Activated CD8-positive, alpha-beta memory T cell treated with anti-CD3 and anti-CD28 coated beads, Interleukin-2, amount 50 U/mL, for 4 hours (primary cell): ENCODE measurements at places on chromosomes 2 and 18.

- no peak for DNase-seq
Measured at GRCh38 chr2:138421971-138422335, 79.6 kb upstream of the SPOPL start.

DNA sequence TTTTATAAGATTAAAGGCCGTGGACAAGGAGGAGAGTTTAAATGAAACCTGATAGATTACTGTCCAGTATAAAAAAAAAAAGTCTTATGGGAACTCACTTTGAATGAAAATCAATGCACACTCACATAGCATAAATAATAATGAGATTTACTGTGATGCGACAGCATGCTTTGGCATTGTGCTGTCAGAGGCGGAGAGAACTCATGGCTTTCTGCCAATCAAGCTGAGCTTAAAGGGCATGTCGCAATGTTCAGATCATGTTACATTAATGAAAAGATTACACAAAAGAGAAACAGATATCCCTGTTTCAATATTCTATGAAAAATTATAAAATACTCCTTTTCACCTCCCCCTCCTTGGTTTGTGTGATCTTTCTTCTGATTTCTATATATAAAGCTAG lies 310.8 kb downstream of the ERBB4 start:
- no peak for DNase-seq

- peak; percentile 51 for DNase-seq
Measured at GRCh38 chr2:219252900-219253752, at the start of gene TUBA4B. TSS of gene TUBA4B (plus strand) at chr2:219253243. CDS start at chr2:219253408, 165 bp downstream.

DNA sequence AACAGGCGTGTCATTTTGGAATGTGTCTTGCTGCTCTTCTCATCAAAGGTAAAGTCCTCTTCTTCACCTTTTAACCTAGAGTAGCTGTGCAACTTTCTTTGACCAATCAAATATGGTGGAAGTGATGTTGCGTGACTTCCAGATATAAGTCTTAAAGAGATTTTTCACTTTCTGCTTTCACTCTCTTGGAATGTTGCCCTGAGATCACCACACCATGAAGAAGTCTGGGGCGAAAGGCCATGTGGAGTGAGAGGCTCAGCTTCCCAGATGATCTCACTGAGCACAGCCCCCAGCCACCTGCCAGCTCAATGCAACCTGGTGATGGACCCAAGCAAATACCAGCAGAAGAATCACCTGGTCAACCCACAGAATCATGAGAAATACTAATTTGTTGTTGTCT lies 7.1 kb upstream of the GALNT3 start:
- DNase-seq, result no peak

DNA sequence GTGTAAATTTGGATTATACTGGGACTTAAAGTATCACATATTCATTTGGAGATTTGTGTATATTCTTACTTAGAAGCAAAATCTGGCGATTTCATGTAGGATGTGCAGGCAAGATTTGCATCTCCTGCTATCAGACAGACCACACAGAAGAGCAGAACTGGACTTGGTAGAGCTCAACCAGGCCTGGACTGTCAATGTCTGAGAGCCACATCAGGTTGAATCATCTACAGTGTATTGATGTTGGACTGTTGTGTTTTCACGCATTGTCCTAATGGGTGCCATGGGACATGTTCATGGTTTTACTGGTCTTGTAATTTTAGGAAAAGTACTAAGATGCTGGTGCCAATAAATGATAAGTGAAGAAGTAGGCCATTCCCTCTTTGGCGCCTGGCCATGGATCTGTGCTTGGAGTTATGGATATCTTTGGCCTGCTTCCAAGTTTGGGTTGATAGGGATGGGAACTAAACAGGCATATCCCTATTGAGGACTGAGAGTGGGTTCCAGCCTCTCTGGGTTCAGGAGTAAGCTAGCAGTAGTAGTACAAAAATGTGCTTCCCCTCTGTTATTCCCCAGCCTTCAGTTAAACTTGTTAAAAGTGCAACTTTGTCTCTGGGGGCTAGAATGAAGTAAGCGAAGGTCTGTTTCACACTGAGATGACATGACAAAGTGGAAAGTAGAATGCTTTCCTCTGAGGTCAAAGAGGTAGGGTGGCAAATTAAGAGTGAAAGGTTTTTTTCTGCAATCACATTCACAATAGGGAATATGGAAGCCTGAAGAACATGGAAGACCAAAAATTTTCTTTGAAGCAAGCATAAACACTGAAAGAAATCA lies 49.2 kb upstream of the NEMP2 start:
- no peak for DNase-seq

GRCh38 chr18:79384834-79385233 lies 10.9 kb upstream of the NFATC1 start:
- DNase-seq, result no peak

DNA sequence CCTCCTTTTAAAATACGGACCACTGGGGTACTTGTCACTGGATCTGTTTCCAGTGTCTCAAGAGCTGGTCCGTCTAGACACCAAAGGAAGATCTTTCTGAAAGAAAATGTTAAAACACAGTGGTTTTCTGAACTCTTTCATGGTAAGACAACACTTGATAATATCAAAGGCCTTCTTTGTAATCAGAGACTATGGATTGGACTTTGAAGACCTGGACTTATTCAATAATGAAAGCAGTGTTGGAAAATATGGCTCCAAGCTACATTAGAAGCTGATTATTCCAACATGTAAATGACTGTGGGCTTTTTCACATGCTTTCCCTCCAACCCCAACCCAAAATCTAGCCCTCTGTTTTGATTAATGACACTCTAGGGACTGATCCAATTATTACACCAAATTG lies 329.4 kb upstream of the LYPD1 start:
- no peak for DNase-seq

- no peak for DNase-seq
Measured at GRCh38 chr2:49260979-49261538, 106.7 kb upstream of the FSHR start.

DNA sequence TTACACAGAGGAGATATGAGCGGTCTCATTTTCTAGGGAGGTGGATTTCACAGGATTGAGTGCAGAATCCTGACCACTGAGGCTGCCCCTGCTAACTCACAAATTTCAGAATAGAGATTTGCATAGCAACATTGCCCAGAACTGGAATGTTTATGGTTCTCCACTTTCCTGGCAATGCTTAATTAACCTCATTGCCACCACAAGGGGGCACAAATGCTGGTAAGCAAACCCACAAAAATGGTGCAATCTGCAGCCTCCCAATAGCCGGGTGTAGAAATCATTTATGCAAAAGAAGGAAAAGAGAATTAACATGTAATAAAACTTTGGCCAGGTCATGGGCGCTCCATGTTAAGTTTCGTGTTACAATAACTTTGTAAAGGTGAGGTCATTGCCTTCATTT lies 112.4 kb downstream of the CYRIA start:
- DNase-seq, result no peak

- DNase-seq, result no peak
Measured at GRCh38 chr2:147589127-147589526, 255.7 kb upstream of the ACVR2A start.

DNA sequence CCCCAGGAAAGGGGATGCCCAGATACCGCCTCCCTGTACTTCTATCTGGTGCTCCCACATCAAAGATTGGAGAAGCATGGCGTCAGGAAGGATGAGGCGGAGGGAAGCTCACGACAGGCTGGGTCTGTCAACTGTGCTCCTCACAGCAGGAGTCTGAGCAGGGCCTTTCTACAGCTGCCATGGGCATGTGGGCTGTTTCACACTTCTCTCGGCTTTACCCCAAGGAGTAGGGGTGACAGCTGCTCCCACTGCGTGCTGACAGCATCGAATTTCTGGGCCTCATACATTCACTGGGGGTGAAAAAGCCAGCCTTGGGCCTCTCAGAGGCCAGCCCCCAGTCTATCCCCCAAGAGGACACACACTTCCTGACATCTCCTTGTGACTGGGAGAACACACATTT lies 21.1 kb downstream of the NEURL3 start:
- DNase-seq, result no peak

DNA sequence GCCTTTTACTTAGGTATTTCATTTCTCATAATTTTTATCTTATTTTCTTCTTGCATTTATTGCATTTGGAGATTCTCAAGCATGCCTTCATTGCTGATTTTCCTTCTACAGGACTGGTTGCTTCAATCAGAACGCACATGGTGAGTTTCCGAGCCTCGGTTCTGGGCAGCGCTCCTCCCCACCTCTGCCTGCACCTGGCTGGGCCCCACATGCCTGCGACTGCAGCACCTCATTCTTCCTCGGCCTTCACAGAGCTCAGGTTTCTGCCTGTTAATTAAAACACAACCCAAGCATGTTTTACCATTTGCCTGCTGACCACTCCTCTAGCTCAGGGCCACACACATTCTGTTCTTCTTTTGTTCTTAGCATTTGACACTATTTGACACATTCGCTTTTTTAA lies 398.8 kb downstream of the GALR1 start:
- DNase-seq, result no peak

- DNase-seq, result no peak
Measured at GRCh38 chr2:220999356-220999755, 572.7 kb downstream of the EPHA4 start.

DNA sequence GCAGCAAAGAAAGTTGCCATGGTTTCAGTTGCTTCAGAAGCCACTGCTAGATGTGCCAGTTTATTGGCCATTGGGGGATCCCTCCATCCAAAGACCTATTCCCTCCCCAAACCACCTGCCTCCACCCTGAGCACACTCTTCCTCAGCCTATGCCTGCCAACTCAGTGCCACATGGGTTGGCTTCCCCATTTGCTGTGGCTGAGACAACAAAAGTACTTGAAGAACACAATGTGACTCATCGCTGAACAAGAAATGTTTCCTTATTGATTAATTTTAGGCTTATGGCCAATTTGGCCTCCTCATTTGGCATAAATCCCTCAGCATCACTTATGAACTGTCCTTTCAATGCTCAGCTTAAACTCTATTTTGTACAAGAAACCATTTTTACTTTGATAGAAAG lies 215.9 kb downstream of the TMEM247 start:
- no peak for DNase-seq

DNA sequence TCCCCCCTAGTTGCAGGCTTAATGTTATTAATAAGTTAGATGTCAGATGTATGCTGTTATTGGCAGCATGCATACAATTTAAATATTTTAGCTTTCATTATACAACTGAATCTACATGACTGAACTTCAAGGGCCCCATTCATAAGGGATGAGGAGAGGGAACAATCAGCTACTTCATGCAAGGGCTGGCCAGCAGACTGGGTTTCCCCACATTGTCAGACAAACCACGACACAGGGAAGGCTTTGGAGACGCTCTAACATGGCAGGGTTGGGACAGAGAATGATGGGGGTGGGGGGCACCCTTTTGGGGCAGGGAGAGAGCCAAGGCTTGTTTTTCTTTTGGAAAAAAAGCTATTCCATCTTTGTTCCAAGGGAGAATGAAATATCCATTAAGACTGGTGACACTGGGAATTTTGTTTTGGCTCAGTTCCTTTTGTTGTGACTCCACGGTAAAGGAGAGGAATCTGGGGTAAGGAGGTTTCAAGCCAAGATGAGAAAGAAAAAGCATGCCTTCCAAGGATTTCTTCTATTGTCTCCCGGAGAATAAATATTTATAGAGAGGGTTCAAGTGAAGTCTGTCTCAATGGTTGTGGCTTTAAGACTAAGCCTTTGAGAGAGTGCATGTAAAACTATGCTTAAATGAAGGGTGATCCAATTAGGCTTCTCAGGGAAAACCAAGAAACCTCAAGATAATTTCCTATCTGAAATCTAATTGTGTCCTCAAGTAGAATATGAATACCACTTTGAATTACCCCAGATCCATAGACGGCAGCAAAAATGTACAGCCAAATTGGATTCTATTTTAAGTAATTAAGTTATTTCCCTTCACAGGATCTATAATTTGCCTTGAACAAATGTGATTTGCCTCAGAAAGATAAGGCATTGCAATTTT lies 5.4 kb downstream of the CXCR4 start:
- no peak for DNase-seq

DNA sequence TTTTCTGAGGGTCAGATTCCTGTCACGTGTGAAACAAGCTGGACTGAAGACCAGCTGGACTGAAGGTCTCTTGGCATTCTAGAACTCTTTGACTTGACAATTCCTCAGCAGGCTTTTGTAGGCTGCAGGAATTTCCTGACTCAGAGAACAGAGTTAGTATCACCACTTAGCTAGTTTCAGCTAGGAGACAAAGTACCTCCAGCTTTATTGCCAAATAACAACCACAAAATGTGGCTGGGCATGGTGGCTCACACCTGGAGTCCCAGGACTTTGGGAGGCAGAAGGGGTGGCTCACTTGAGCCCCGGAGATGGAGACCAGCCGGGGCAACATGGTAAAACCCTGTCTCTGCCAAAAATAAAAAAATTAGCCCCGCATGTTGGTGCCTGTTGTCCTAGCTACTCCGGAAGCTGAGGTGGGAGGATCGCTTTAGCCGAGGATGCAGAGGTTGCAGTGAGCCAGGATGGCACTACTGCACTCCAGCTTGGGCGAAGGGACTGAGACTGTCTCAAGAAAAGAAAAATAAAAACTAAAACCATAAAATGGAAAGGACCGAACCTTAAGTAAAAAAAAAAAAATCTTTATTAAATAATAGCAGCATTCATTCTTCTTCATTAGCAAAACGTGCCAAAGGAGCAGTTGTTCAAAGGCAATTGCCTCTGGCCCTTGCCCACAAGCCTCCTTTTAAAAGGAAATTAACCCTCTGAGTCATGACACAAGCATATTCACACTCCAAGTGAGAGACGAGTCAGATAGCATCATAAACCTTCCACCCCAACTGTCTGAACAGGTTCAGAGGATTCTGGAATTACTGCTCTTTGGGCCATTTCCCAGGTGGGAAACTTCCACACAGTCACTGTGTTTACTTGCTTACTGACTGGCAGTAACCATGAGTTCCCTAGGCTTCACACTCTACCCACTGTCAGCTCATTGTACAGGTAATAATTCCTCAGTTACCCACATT lies 88.9 kb downstream of the MYL12B start:
- DNase-seq, result no peak

- no peak for DNase-seq
Measured at GRCh38 chr2:112001942-112002341, 53.1 kb upstream of the TMEM87B start.

DNA sequence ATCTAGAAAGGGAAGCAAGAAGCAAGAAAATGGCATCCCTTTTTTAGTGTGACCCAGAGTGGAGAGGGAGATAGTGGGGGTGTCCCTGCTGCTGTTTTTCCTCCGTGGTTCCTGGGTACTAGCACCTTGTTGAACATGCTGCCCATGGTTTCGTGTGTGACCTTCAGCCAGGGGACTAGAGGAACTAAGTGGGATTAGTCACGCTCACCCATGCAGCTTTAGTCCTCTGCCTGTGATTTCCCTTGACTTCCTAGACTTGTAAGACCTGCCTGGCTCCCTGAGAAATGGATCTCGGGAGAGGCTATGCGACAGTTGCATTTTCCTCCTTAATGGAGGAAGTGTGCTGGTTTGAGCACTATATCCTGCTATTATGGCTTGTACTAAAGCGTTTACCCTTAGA lies 471.4 kb downstream of the DCDC2C start:
- DNase-seq, result no peak

- DNase-seq, result no peak
Measured at GRCh38 chr2:156537141-156537540, 101.0 kb downstream of the GPD2 start.

GRCh38 chr2:232875256-232876121 lies 5.4 kb downstream of the SNORC start:
- DNase-seq, result no peak
